Glomerular endothelial cell (primary cell): ENCODE measurements at places on chromosomes 3 and 15. TPM values are rescaled to one million over a fixed set of nuclear protein-coding genes. Genes with fewer than 3 reads are reported as not detected.
A peak's percentile ranks its signal among the peaks of the same experiment; 100 is the strongest.

- no peak for DNase-seq
These were observed 307.6 kb downstream of the RYR3 start for GRCh38 chr15:33618350-33618749.

- no peak for DNase-seq
These were observed 51.1 kb downstream of the PARP15 start for GRCh38 chr3:122628567-122628966.

DNA sequence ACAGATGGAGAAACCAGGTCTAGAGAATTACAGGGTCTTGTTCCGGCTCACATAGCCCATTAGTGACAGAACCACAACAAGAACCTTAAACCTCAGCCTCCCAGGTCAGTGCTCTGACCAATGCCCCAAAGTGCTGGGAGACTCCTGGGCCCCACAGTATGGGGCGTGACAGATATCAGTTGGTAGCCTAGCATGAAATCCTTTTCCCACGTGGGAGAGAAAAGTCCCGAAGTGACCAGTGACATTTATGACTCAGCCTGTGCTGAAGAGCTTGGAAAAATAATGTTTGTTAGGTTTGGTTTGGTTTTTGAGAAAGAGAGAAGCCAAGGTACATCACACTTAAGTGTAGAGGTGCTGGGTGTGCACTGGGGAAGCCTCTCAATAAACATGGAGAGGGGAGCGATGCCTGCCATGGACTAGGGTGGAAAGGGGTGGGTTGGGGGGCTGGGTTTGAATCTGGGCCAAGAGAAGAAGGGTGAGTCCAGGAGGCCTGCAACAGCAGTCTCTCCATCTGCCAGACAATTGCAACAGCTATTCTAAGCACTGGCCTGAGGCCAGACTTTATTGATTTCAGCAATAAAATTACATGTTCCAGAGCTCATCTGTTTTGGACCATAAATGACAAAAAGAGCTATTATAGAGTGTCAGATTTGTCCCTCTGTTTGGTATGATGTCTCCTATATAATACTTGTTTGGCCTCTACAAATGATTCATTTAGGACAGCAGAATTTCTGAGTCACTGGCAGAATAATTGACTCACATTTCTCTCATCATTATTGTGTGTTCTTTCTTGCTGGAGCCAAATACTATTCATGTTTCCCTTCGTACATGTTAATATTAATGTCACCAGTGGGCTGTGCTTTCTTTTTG, 43.4 kb downstream of the C2CD4A start:
- no peak for DNase-seq

DNA sequence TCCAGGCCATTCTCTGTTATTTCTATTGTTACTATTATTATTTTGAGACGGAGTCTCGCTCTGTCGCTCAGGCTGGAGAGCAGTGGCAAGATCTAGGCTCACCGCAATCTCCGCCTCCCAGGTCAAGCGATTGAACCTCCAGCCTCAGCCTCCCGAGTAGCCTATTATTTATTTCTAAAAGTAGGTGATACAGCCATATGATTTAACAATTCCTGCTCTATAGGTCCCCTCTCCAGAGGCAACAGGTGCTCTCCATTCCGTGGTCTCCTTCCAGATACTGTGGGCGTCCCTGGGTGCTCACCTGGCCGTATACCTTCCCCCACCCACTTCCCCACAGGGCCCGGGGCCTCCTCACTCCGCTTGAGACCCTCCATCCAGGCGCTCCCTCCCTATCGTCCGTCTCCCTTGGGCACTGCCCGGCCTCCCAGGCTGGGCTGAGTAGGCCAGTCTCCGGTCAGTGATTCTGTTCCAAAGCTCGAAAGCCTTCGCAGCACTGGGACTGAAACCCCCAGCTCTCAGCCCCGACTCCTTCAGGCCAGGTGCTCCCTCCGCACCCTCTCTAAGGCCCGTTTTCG, 708 bp upstream of the PTPN23 start:
- DNase-seq, result no peak

GRCh38 chr15:101357333-101357732, 62.3 kb upstream of the SNRPA1 start:
- no peak for DNase-seq

- no peak for DNase-seq
These were observed 57.3 kb downstream of the LSM3 start for GRCh38 chr3:14235912-14236295.

DNA sequence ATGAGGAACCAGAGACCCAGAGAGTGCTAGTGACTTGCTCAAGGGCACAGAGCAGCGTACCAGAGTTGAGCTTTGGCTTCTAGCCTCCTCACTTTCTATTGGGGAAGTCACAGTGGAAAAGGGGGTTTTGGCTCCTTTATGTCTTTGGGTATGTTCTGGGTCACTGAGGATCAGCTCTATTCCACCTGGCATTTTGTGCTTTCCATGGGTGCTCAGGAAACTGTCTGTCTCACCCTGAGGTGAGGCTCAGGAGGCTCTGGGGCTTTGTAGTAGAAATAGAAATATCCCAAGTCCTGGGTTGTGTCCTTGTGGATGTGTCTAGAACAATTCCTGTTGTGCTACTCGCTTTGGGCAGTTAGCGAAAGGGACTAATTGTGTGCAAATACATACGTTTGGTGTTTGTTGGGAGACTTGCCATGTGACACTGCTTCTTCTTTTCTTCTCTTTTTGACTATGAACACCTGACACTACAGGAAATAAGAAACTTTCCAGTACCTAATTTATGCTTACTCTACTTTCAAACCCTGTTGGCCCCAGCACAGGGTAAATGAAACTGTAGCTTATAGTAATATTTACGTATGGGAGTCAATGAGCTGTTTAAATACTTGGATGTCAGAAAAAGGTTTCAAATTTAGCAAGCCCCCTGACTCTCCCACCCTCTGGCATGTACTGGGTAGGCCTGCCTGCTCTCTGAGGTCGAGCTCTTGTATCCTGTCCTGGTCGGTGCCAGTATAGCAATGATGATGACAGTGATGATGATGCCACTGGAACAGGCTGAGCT, 35.6 kb downstream of the SMAD3 start:
- DNase-seq, result no peak

DNA sequence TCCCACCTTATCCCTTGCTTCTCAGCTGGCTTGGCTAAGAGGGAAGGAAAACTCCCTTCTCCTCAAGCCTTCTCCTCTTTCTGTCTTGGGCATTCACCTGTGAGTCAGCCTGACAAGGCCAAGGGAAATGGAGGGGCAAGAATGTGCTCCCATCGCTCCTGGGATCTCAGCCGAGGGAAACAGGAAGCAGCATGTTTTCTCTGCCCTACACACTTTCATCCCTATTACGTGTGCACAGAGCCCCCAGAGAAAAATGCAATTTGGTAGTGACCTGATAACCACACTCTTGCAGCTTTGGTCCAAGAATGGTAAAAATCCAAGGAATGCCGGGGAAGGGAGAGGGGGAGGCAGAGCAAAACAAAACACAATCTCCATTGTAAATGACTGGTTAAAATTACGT, 32.9 kb upstream of the MTMR10 start:
- DNase-seq, result peak; percentile 96

DNA sequence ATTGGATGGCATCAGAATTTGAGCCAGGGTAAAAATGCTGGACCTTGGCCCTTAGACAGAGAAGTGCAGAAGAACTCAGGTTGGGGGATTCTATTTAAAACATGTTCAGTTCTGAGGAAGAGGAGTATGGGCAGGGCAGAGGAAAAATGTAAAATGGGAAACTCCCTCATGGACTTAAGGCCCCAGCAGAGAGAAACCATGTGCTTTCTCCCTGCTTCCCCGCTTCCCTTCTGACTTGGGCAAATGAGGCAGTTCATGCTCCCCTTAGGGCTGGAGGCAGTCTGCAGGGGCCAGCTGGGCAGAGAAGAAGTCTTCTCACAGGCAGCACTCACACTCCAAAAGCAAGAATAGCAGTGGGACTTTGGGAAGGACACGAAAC, 9.9 kb upstream of the NUDT16 start:
- no peak for DNase-seq

- DNase-seq, result no peak
These were observed 228.7 kb downstream of the DPH6 start for GRCh38 chr15:35317217-35317616.

- no peak for DNase-seq
These were observed 66.6 kb downstream of the USF3 start for GRCh38 chr3:113629584-113630421.

DNA sequence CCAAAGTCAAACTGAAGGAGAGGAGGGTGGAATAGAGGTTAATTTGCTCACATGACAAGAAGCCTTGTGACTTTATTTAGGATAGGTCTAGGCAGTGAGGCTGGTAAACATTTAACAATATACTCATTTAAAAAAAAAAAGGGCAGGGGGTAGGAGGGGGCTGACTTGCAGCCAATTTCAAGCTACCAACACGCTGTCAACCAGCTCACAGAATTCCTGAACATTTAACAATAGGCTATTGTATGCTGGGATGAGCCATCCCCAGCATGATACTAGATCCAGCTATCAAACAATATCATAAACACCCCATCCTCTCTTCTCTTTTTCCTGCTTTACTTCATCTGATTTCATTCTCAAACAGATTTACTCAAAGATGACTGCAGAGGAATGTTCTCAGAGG, 1096.3 kb upstream of the CFAP20DC start:
- DNase-seq, result no peak

DNA sequence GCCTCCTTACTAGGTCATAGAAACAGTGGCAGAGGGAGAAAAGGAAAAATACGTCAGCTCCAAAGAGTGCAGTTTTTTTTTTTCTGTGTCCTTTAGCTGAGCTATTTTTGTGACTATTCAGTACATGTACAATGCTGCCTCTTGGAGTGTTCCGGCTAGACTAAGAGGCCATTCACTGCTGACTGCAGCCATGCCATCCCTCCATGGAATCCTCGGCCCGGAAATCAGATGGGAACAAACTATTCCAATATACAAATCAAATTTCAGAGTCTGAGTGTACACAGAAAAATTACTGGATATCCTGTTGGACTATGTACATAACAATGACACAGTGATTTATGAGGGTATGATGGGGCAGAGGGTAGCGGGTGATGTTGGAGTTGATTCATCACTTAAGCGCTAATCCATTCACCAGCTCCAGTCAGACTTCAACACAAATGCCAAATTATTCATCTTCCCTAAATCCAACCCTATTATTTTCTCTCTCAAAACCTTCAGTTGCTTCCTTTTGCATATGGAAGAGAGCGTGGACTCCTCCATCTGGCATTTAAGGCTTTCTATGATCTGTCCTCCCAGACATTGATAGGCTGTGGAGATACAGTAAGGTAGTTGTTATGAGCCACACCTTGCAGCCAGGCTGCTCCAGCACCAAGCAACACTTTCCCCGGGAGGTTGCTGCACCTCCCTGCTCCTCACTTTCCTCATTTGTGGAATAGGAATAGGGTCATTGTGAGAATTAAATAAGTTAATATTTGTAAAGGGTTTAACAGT, 109.1 kb downstream of the LPP start:
- peak; percentile 95 for DNase-seq

GRCh38 chr3:57007521-57008460, 52.7 kb upstream of the SPATA12 start:
- DNase-seq, result no peak

- no peak for DNase-seq
These were observed 650.8 kb upstream of the SGO1 start for GRCh38 chr3:20836801-20837200.

Gene CPEB1
- not detected in 2 replicates for total RNA-seq

Gene LRRN1
- 0.15 TPM in 1 of 2 replicates, not detected in the other for total RNA-seq

Gene PDE8A
- total RNA-seq, result 24.3 and 38.5 TPM in 2 replicates

Gene IGSF11
- 0.44 TPM in 1 of 2 replicates, not detected in the other for total RNA-seq

Gene ZNF385D
- total RNA-seq, result 2.2 and 3.7 TPM in 2 replicates
